ENCODE measurements at places on chromosomes 11 and 22. TPM values are rescaled to one million over a fixed set of nuclear protein-coding genes. Genes with fewer than 3 reads are reported as not detected.

GRCh38 chr11:77075425-77075905, 8.7 kb downstream of the CAPN5 start:
- peak; percentile 3 for ATAC-seq

The LARGE2 gene
- total RNA-seq = 0.36 TPM

The CDK2AP2 gene
- total RNA-seq = 18.1 TPM

GRCh38 chr22:45212992-45213751, 27.5 kb downstream of the KIAA0930 start:
- peak; percentile 9 for ATAC-seq

GRCh38 chr11:130327716-130328115, 13.0 kb upstream of the ZBTB44 start:
- ATAC-seq = no peak

DNA sequence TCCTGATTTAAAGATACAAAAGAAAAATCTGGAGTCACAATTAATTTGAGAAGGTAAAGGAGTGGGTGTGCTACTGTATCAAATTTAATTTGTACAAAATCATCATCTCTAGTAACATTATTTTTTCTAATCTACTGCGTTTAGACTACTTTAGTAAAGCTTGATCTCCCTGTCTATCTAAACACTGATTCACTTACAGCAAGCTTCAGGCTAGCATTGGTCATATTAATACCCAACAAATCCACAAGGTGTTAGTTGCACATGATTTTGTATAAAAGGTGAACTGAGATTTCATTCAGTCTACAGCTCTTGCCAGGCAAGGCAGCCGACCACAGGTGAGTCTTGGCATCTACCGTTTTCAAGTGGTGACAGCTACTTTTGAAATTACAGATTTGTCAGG, at the start of gene FSHB:
FSHB (plus strand) TSS at position 301 of the 400 bp plus-strand sequence. CDS start 889 bp downstream, outside the sequence.
- no peak for ATAC-seq

- peak; percentile 90 for ATAC-seq
Observed at GRCh38 chr11:70111269-70112016, 33.3 kb downstream of the ANO1 start.

- peak; percentile 96 for ATAC-seq
Observed at GRCh38 chr11:35682230-35683173, 19.9 kb downstream of the TRIM44 start.

The MS4A12 gene
- total RNA-seq = not detected

DNA sequence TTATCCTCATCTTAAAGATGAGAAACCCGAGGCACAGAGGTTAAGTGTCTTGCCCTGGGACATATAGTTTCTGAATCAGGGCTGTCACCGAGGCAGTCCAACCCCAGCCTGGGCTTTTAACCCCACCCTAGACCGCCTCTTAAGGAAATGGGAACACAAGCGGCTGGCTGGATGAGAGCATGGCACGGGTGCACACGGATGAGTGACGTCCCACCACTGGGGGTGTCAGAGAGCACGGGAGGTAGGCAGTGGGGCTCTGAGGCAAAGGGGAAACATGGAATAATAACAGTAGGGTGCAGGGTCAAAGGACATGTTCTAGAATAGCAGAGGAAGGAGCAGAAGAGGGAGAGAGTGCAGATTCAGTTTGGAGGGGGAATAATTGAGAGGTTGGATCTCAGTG, 22.3 kb downstream of the PPFIBP2 start:
- no peak for ATAC-seq

DNA sequence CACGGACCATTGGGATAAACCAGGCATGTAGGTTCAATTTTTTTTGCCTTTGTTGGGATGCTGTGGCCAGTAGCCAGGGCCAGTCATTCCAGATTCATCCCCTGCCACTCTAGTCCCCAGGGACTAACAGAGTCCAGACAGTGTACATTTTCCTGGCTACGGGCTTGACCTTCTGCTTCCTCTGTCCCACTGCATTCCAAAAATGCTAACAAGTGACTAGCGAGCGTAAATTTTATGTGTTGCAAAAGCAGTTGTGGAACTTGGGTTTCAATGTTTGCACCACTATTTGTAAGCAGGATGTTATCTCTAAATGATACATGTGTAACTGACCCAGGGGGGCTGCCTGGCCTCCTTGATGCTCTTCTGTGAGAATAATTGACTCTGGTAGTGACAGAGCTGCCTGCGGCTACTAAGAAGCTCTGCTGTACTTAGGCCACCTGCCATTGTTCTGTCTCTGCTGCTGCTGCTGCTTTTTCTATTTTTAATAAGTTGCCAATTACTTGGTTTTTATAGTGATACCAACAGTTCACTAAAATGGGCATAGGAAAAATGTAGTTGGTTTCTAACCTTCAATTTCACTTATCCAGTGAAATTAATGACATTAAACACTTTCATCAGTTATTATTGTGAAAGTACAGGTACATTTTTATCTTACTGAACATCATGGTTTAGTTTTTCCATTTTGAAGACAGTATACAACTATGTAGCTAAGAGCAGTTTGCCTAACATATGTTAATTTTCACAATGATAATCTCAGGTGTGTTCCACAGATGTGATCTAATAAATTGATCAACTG, 26.8 kb downstream of the TNRC6B start:
- ATAC-seq = peak; percentile 70

Measured in motor neuron (in vitro differentiated cells).